ENCODE measurements at places on chromosomes 3 and 15. TPM values are rescaled to one million over a fixed set of nuclear protein-coding genes. Genes with fewer than 3 reads are reported as not detected.

Gene COL6A5
- total RNA-seq = 0.02 TPM

Gene LSMEM2
- total RNA-seq = 0.57 TPM

Gene PRTG
- total RNA-seq = 3.6 TPM

Gene IGSF10
- total RNA-seq = 0.60 TPM

Gene PLA2G4F
- total RNA-seq = 0.16 TPM

Gene ARID3B
- 122 TPM for total RNA-seq

Gene C3orf70
- 0.64 TPM for total RNA-seq

Gene DNAH12
- not detected for total RNA-seq

GRCh38 chr3:23776352-23776891 lies 29.3 kb upstream of the UBE2E1 start:
- no peak for DNase-seq

DNA sequence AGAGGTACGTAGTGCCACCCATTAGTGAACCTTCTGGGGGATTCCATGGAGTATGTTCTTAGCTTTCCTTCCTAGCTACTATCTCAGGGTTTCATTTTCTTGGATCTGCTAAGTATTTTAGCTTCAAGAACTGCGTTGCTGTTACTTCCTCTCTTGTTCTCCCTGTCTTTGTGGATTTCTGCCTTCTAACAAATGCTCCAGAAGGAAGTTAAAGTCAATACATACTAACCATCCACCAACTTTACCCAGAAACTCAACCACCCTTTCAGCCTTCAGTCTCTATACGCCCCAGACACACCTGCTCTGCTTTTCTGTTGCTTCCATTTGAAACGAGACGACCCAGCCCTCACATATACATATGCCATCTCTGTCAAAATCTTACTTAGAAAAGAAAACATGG lies 2.4 kb upstream of the KLF13 start:
- DNase-seq = no peak

DNA sequence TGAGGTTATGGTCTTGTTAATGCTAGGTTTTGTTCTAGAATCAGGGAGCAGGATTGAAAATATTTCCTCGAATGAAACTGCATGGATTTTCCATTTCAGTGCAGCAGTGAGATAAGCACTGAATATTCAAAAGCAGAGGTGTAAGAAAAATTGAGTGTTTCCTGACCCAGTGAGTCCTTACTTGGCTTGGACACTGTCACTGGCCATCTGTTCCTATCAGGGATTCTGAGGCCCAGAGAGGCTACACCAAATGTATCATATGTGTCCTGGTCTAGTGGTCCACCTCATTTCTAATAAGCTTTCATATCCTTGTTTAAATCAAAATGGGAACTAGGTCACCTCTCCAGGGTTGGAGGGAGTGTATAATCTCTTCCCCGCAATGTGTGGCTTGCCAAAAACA lies 61.1 kb upstream of the RAD18 start:
- no peak for DNase-seq

GRCh38 chr15:89761009-89761831 lies 10.2 kb upstream of the MESP1 start:
- no peak for DNase-seq

GRCh38 chr3:123448536-123449101 lies at the start of gene ADCY5:
TSS of gene ADCY5 (minus strand) at chr3:123449090. CDS start at chr3:123448545, 545 bp downstream.
- peak; percentile 52 for DNase-seq

DNA sequence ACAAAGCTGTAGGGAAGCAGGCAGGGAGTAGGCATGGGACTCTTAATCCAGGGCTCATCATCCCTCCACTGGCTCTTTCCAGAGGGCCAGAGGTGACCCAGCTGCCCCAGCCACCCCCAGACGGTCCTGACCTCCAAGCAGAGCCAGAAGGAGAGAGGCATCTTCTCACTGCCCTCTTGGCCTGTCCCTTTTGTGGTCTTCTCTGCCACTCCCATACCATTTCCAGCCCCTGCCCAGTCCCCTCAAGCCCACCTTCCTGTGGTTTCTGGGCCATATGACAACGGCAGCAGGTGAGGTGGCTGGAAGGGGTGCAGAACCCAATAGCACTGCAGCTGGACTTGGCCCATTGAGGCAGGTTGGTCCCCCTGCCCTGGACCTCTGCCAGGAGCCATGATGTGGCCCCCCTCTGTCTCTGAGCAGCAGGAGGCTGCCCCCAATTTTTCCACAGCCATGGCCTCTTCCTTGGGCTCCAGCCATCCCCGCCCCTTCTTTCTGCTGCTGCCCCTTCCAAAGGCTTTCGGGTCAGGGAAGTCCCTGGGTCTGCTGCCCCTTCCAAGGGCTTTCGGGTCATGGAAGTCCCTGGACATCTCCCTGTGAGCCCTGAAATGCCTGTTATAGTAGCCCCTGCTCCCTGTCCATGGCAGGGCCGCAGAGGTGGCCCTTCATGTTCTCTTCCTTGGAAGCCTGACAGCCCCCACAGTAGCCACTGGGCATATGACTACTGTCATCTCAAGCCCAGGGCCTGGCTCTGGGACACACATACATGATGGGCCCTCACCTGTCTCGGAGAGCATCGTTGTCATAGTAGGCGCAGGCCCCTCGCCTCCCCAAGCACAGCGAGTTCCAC lies 39.5 kb upstream of the RAB6B start:
- no peak for DNase-seq

GRCh38 chr3:53238051-53238850 lies 17.6 kb downstream of the TKT start:
- DNase-seq = no peak

GRCh38 chr3:16361087-16361486 lies 96.1 kb downstream of the OXNAD1 start:
- DNase-seq = no peak

DNA sequence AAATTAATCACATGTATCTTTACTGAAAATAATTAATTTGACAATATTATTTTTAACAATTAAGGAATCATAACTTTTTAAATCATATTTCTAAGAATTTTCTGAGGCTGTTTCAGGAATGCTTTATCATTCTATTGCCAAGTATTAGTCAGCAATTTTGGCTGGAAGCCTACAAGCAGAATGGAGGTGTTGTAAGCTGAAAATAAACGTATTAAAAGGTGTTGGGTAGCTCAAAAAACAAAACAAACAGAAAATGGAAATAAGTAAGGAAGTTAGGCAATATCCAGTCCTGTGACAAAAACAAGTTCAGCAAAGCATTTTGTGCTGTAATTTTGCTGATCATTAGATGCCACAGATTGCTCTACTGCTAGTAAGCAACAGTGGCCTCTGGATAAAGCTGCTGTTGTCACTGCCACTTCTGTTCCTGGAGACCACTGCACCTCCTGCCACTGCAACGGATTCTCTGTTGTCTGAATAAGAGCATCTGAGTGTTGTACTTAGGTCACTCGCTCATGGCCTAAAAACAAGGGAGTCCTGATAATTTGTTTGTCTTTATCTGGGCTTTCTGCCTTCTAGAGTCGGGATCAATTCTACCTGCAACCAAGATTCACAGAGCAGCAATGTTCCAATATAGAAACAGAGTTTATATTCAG lies 63.5 kb upstream of the SLITRK3 start:
- no peak for DNase-seq

GRCh38 chr3:111592143-111592542 lies 3.0 kb downstream of the ZBED2 start:
- no peak for DNase-seq

DNA sequence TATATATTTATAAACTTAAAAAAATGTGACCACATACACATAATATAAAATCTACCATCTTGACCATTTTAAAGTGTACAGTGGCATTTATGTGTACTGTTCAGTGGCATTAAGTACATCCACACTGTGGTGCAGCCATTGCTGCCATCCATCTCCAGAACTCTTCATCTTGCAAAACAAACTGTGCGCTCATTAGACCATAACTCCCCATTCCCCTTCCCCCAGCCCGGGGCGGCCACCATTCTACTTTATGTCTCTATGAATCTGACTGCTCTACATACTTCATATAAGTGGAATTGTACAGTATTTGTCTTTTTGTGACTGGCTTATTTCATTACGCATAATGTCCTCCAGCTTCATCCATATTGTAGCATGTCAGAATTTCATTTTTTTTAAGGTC lies 47.8 kb downstream of the CTXND1 start:
- no peak for DNase-seq

- DNase-seq = peak; percentile 65
Measured at GRCh38 chr3:66037330-66037985, 1.3 kb downstream of the MAGI1 start.

GRCh38 chr3:130088061-130088460 lies 6.4 kb downstream of the ALG1L2 start:
- no peak for DNase-seq

- no peak for DNase-seq
Measured at GRCh38 chr15:39399600-39399999, 181.3 kb upstream of the THBS1 start.

GRCh38 chr15:59259137-59259943 lies 52.7 kb downstream of the LDHAL6B start:
- no peak for DNase-seq
